Lung (tissue), 17 donors: ENCODE measurements at places on chromosomes 2 and 18.

GRCh38 chr18:44691148-44691925, 10.6 kb downstream of the SETBP1 start:
- no peak for DNase-seq

DNA sequence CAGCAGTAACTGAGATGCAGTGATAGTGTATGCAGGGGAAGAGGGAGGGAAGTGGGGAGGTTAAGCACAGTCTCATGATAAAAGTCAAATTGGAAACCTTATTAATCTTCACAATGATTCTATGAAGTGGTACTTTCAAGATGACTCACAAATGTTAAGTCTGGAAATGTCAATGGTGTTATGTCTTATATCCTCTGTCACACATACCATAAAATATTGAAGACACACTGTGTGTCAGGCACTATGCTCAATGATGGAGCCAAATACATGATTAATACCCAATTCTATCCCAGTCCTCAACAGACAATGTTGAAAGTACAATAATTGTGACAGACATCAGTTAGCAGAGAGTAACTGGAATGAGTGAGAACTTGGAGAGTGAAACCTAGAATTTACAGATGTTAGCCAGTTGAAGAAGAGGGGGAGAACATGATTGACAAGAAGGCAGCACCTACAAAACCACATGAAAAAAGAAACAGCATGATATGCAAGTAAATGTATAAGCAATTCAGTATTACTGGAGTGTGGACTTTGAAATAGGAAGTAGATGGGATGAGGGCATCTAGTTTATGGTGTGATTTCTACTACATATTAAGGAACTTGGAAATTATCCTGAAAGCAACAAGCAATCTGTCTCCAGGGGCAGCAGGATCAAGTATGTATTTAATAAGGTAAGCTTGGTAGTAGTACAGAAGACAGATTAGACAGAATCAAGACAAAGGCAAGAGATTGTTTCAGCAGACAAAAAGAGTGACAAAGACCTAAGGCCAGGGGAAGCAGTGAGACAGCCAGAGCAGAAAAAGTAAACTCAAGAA, 107.6 kb downstream of the STRN start:
- no peak for DNase-seq

DNA sequence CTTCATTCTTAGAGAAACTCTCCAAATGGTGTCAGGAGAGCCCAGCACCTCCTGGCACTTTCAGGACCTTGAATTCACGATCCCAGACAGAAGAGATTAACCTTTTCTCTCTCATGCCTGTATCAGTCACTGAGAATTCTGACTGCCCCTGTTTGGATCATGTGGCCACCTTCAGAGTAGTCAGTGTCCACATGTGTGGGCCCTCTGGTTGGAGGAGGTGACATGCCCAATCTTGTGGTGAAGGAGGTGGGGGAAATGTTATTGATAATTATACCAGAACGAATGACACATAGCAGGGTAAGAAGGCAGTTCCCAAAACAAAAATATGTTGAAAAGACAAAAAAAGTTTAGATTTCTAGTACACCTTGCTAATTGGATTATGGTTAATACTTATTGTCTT, 31.7 kb downstream of the UBXN4 start:
- no peak for DNase-seq

DNA sequence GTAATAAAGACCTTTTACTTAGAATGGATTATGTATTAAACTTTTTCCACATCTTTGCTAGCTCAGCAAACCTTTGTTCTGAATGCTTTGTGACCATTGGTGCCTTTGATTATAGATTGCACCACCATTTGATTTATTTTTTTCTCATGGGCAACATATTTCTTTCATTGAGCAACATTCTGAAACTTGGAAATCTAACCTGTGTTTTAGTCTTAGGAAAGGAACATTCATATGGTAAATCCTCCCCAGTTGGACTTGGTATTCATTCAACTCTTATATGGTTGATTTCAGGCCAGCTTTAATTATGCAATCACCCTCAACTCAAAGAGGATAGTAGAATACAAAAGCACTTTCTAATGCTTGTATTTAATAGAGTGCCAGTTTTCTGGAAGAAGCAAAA, 1077.9 kb upstream of the ZEB2 start:
- peak; percentile 71 for DNase-seq

DNA sequence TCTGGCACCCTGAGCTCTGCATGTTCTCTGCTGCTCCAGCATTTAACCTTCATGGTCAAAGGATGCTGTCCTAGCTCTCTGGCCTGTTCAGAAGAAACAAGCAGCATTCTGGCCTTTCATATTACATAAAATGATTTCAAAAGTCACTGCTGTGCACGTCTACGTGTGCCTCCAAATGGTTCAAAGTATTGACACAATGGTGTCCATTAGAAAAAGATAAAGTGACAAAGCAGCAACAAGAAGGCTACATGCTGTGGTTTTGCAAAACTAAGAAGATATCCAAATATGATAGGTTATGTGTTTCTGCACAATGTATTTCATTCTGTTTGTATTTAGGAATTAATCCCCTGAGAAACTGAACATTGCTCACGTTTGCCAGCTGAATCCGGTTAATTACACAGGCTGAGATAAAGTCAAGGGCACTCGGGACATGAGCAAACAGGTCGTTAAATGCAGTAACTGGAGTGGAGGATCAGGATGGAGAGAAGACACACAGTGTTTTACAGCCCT, 258.5 kb downstream of the DOK6 start:
- peak; percentile 15 for DNase-seq

DNA sequence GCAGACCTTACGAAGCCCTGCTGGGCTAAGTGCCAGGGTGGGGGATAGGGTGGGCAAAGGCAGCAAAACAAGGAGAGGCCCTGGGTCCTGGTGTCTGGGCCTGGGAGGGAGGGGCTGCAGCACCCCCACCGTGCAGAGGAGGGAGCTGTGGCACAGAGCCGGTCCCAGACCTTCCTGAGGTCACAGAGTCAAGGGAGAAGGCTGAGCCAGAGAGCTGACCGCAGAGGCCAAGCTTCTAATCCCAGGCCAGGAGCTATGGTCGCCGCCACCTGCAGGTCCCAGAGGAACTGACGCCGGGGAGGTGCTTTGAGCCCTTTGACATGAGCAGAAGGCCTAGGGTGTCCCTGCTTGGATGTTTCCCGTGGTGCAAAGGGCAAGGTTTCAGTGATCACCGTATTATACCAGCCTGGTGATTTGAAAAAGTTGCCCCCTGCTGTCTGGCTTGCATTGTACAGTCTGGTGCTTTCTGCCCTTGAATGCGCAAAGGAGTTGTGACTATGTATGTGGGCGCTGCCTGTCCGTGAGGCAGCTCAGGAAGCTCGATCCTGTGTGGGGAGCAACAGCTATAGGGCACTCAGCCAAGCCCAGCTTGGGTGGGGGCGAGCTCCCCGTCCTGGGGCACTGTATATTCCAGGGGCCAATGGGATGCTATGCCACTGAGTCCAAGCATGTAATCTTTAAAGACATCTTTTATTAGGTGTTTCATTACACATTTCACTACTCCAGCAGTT, 44.3 kb downstream of the EDAR start:
- peak; percentile 88 for DNase-seq

GRCh38 chr2:216371721-216372702, at the start of gene MARCHF4:
TSS of gene MARCHF4 (minus strand) at chr2:216372483. CDS start at chr2:216370260, 2,223 bp downstream.
- peak; percentile 81 for DNase-seq

GRCh38 chr2:70214365-70214764, 23.5 kb upstream of the C2orf42 start:
- no peak for DNase-seq

- peak; percentile 99 for DNase-seq
These were observed 5.5 kb upstream of the ID2 start for GRCh38 chr2:8676191-8676920.

DNA sequence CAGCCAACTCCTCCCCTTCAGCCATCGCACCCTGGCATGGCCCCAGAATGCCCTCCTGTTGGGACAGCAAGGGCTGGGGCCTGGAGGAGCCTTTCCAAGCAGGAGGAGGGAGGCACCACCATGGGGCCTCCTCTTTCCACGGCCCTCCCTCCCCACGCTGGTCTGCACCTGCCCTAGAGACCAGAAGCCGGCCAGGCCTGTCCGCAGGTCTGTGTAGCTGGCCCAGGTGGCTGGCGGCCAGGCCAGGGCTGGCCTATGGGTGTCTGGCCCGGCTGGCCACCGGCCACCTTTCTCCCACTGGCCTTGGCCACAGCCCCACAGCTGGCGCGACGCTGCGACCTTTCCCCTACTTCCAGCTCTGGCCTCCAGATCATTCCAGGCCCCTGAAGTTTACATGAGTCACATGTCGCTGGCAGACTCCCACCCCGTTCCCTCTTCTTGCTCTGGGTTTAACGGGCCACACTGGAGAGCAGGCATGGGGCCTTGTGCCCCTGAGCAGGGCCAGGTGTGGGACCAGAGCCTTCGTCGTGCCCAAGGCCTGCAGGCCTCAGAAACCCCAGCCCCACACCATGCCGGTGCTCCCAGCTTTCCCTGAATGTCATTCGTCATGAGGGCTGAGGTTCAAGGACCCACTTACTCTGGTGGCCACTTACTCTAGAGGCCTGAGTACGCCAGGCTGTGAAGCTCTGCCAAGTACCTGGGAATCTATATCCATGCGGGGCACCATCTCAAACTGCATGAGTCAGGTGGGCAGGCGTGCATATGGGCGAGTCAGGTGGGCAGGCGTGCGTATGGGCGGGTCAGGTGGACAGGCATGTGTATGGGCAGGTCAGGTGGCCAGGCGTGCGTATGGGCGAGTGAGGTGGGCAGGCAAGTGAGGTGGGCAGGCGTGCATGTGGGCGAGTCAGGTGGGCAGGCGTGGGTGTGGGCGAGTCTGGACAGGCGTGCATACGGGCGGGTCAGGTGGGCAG, 33.3 kb upstream of the KLF11 start:
- no peak for DNase-seq

DNA sequence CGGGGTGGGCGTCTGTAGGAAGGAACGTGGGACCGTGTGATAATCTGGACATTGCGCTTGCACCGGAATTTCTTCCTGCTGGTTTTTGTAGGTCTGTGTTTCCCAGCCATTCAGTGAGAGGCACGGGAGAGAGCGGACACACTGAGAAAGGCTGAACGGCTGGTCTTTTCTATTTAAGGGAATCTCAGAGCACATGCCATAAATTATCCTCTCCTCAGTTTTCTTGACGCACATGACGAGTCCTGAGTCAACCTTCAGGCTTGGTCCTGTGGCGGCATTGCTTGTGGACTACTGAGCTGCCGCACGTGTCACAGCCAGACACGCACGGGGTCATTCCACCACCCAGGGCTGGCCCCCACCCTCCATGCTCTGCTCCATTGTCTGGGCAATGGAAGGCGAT, 519.3 kb upstream of the ID2 start:
- no peak for DNase-seq

DNA sequence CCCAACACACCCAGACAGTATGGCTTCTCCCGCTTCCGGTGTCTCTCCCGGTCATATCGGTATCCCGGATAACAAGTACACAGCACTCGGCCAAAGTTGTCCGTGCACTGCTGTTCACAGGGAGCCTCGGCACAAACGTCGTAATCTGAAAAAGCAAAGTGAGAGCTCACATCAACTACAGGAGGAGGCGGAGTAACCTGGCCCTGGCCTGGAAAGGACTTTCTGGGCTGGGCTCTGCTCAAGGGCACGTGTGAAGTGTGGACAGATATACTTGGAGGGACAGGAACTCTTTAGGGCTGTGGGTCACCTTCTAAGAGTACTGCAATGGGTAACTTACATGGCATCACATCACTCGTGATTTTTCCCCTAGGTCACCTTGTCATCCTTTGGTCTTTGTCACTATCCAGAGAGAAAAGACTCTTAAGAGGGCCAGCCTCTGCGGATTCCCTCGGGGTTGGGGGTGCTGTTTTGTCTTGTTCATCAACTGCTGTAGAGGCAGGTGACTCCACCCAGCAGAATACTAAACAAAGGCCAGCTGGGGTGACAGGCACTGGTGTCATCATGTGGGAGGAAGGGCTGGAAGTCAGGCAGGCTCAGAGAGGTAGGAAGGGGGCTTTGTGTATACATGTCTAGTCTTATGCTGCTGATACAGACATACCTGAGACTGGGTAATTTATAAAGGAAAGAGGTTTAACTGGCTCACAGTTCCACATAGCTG, 110.6 kb upstream of the LMAN1 start:
- DNase-seq = no peak

DNA sequence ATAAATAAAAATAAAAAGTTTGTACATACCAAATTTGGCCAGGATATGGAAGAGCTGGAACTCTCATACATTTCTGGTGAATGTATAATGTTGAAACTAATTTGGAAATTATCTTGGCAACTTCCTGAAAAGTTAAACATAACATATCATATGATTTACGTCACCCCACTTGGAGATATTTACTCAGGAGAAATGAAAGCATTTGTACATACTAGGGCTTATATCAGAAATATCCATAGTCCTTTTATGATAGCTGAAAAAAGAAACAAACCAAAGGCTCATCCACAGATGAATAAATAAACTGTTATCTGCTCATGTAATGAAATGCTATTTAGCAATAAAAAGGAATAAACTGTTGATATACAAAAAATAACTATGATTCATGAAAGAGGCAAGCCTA, 318.2 kb upstream of the NRXN1 start:
- no peak for DNase-seq

- DNase-seq = no peak
These were observed 358.7 kb upstream of the TNP1 start for GRCh38 chr2:217218269-217219163.

- no peak for DNase-seq
These were observed 306.6 kb downstream of the SUCLG1 start for GRCh38 chr2:84152462-84152861.

DNA sequence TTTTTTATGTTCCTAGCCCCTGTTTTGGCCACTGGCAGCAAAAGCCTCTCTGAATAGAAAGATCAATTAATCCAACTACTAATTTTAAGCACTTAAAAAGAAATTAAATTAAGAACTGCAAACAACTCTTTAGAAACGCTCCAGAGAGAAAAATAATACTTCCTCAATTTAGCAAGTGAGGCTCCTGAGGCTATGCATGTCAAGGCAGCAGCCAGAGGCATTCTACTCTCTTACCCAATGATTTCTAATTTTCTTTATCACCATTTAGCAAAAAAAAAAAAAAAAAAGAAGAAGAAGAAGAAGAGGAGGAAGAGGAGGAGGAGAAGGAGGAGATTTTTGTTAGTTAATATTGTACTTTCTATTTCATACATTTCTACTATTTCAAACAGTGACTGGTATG, 68.5 kb downstream of the TMEM237 start:
- no peak for DNase-seq

DNA sequence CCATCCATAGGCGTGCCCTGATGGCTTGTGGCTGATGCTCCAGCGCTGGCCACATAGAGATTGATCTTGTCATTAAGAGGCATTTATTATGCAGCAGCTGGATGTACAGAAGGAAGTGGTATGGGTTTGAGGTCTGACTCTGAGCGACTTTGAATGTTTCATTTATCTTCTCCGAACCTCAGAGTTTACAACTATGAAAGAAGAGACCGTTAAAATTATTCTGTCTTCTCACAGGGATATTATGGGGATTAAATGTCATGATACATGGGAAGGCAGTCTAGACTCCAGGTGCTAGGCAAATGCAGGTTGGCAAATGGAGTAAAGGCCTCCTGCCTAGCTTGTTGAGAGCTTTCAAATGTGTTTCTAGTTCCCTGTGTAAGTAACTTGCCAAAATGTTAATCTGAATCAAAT, 30.3 kb downstream of the MOGAT1 start:
- no peak for DNase-seq

GRCh38 chr2:113084249-113085000, 16.7 kb downstream of the IL1F10 start:
- DNase-seq = no peak

- no peak for DNase-seq
These were observed 10.0 kb downstream of the FHOD3 start for GRCh38 chr18:36307513-36307912.

GRCh38 chr2:241560883-241561474, 2.4 kb downstream of the BOK start:
- no peak for DNase-seq

- DNase-seq = no peak
These were observed 1359.7 kb upstream of the NRXN1 start for GRCh38 chr2:52391621-52392020.

- peak; percentile 70 for DNase-seq
These were observed 286.2 kb upstream of the EPAS1 start for GRCh38 chr2:46010925-46011490.
